Activated CD8-positive, alpha-beta T cell treated with anti-CD3 and anti-CD28 coated beads for 36 hours (primary cell): ENCODE measurements at places on chromosomes 7 and 10. TPM values are rescaled to one million over a fixed set of nuclear protein-coding genes. Genes with fewer than 3 reads are reported as not detected.

- no peaks in the 10 kb centered on the region for H3K36me3 ChIP-seq
- H3K27ac ChIP-seq, result no peak overlapping the region
- H3K4me3 ChIP-seq, result no peak overlapping the region
- no peak for DNase-seq
- H3K4me1 ChIP-seq, result no peaks in the 10 kb centered on the region
Observed at GRCh38 chr7:95840953-95841950, 68.9 kb downstream of the DYNC1I1 start.

GRCh38 chr10:36367362-36367761 lies 725.3 kb upstream of the FZD8 start:
- no peak overlapping the region for H3K4me3 ChIP-seq
- no peak for DNase-seq
- H3K4me1 ChIP-seq, result no peaks in the 10 kb centered on the region
- H3K27ac ChIP-seq, result no peak overlapping the region
- H3K36me3 ChIP-seq, result no peaks in the 10 kb centered on the region

- H3K4me1 ChIP-seq, result no peaks in the 10 kb centered on the region
- no peak overlapping the region for H3K4me3 ChIP-seq
- H3K27ac ChIP-seq, result no peak overlapping the region
- H3K27me3 ChIP-seq, result no peaks in the 10 kb centered on the region
- H3K36me3 ChIP-seq, result peaks cover 19% of the 10 kb centered on the region
Observed at GRCh38 chr7:128022631-128023532, 8.4 kb downstream of the LRRC4 start.

DNA sequence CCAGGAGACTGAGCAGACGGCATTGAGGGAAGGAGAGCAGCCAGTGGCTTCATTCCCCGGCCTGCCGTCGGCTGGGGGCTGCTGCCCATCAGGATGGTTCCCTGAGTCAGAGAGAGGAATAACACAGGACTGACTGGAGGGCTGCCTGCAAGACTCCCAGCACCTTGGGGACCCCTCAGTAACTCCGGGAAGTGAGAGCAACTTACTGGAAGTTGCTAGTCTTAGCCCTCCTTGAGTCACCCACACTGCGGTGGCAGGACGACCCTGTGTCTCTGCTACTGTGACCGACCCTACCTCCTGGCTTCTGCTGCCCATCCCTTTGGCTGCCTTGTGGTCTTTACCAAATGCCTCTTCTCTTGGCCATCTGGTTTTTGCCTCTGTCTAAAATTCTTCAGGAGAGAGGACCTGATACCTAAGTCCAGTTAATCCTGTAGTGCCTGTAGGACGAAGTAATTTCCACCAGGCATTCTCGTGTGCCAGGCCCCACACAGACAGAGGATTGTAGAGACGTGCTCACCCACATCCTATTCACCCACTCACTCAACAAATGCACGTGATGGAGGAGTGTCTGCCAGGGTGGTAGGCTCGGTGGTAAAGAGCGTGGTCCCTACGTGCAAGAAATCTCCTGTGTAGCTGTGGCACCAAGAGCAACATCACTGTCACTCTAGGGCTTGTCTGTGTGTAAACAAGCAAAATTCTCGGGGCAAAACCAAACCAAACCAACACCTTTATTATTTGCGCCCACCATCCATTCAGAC lies 156.5 kb downstream of the PRKCQ start:
- H3K27ac ChIP-seq, result peak overlapping the region; percentile 77
- H3K36me3 ChIP-seq, result peaks cover 35% of the 10 kb centered on the region
- no peak overlapping the region for H3K4me3 ChIP-seq
- no peaks in the 10 kb centered on the region for H3K27me3 ChIP-seq
- H3K4me1 ChIP-seq, result peaks cover 33% of the 10 kb centered on the region
- DNase-seq, result peak; percentile 42

HMX3 gene
- total RNA-seq, result 0.45 TPM

PRLHR gene
- not detected for total RNA-seq

DNA sequence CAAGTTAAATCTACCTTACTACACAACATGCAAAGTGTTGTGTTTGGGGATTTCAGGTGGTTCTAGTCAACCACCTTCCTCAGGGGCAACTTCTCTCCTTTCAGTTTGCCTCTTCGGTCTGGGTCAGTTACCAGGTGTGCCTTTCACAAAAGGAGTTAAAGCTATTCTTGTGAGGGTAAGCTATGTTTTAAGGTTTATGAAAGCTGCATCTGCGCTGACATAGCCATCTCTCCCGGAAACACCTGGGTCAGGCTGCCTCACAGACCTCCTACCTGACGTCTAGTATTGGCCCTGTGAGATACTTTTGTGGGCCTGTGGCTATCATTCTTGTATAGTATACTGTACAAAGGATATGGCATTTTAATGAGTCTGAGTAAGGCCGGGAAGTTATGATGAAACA lies 67.7 kb upstream of the ITGA8 start:
- H3K27me3 ChIP-seq, result no peaks in the 10 kb centered on the region
- peaks cover 3% of the 10 kb centered on the region for H3K4me1 ChIP-seq
- no peak overlapping the region for H3K4me3 ChIP-seq
- no peak for DNase-seq
- H3K27ac ChIP-seq, result peak overlapping the region; percentile 52

SLC26A3 gene
- not detected for total RNA-seq

- H3K4me1 ChIP-seq, result no peaks in the 10 kb centered on the region
- H3K27me3 ChIP-seq, result no peaks in the 10 kb centered on the region
- H3K36me3 ChIP-seq, result no peaks in the 10 kb centered on the region
- no peak overlapping the region for H3K27ac ChIP-seq
Observed at GRCh38 chr7:53984776-53985175, 557.4 kb upstream of the VSTM2A start.

DNA sequence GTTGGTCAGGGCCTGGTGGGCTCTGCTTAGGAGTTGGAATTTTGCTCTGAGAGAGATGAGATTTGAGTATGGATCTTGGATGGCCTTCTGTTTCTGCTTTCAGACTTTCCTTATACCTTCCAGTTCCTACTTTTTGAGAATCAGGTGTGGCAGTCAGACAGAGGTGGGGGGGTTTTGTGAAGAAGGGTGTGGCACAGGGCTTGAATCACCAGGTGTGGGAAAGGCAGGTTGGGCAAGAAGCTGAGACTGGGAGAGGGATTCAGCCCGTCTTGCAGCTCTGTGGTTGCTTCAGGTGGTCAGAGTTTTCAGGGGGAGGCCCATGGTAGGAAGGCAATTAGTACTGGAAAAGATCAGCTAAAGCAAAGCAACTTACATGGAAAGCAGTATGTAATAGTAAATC lies 340.2 kb downstream of the LRMDA start:
- no peak overlapping the region for H3K4me3 ChIP-seq
- no peak overlapping the region for H3K27ac ChIP-seq
- H3K36me3 ChIP-seq, result no peaks in the 10 kb centered on the region
- DNase-seq, result no peak
- peaks cover 18% of the 10 kb centered on the region for H3K4me1 ChIP-seq

DNA sequence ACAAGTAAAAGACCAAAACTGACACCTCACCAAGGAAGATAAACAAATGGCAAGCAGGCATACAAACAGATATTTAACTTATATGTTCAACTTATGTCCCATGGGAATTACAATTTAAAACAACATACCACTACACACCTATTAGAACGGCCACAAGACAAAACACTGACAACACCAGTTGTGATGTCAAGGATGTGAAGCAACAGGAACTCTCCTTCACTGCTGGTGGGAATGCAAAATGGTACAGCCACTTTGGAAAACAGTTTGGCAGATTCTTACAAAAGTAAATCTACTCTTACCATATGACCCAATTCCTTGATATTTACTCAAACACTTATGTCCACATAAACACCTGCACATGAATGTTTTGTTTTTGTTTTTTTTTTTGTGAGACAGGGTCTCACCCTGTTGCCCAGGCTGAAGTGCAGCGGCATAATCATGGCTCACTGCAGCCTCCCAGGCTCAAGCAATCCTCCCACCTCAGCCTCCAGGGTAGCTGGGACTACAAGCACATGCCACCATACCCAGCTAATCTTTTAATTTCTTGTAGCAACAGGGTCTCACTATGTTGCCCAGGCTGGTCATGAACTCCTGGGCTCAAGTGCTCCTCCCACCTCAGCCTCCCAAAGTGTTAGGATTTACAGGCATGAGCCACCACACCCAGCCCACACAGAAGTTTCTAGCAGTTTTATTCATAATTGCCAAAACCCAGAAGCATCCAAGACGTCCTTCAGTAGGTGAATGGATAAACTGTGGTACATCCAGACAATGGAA lies 27.3 kb downstream of the HERC4 start:
- no peaks in the 10 kb centered on the region for H3K27me3 ChIP-seq
- H3K4me1 ChIP-seq, result peaks cover 44% of the 10 kb centered on the region
- no peak for DNase-seq
- H3K4me3 ChIP-seq, result no peak overlapping the region

- no peaks in the 10 kb centered on the region for H3K4me1 ChIP-seq
- no peak overlapping the region for H3K27ac ChIP-seq
- no peaks in the 10 kb centered on the region for H3K27me3 ChIP-seq
Observed at GRCh38 chr10:86922553-86922961, 34.9 kb downstream of the MMRN2 start.

- peaks cover 2% of the 10 kb centered on the region for H3K27me3 ChIP-seq
- no peaks in the 10 kb centered on the region for H3K36me3 ChIP-seq
- H3K4me1 ChIP-seq, result no peaks in the 10 kb centered on the region
- no peak for DNase-seq
Observed at GRCh38 chr10:18179891-18180290, 39.7 kb downstream of the CACNB2 start.

CPEB3 gene
- total RNA-seq, result 1.8 TPM

WDFY4 gene
- 0.90 TPM for total RNA-seq

DNA sequence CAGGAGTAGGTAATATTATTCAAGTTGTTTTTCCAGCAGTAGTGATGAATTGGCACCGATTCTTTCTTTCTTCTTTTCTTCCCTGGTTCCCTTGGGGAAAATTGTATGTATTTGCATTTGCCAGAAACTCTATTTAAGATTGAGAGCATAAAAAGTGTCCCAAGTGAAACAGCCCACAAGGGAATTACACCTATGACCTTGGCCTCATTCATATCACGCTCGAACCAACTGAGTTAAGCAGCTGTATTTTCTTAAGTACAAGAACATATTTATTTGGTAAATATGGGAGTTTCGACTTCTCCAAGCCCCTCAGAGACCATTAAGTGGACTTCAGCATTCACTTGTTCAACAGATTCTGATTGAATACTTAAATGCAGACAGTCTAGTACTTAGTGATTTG lies 54.1 kb upstream of the MET start:
- no peak overlapping the region for H3K4me3 ChIP-seq
- no peaks in the 10 kb centered on the region for H3K36me3 ChIP-seq
- no peak for DNase-seq
- H3K27ac ChIP-seq, result no peak overlapping the region
